ENCODE measurements at places on chromosomes 16 and 17.
A peak's percentile ranks its signal among the peaks of the same experiment; 100 is the strongest.

DNA sequence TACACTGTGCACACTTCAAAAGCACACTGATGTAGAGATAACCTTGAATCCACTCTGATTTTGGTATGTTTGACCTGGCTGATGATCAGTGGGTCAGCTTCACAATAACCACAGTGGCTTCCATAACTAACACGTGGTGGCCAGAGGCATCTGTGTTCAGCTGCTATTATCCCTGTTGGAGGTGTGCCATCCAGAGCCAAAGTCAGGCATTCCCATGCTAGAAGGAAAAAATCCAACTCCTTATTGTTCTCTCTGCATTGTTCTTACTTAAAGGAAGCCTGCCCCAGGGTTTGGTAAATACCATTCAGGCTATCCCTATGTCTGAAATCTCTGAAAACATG, 127.3 kb upstream of the MON1B start:
- no peaks in the 10 kb centered on the region for H3K36me3 ChIP-seq
- H3K4me1 ChIP-seq = no peaks in the 10 kb centered on the region

DNA sequence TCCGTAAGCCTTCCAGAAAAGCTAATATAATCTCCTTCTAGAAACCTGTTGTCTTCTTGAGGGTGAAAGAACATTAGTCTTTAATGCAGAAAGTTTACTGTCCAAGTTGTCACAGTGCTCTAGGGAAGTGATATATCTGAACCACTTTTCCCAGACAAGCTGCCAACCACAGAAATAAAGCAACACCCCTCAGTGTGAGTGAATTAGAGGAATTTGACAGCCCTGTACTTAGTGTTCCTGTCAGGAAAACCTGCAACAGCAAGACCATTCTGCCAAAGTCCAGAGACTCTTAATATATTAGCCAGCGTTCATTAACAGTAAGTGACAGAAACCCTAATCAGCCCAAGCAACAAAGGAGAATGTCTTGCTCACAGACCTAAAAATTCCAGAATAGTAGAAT, 137.7 kb downstream of the KATNIP start:
- DNase-seq = no peak
- H3K27ac ChIP-seq = no peak overlapping the region
- no peaks in the 10 kb centered on the region for H3K36me3 ChIP-seq
- no peaks in the 10 kb centered on the region for H3K27me3 ChIP-seq

DNA sequence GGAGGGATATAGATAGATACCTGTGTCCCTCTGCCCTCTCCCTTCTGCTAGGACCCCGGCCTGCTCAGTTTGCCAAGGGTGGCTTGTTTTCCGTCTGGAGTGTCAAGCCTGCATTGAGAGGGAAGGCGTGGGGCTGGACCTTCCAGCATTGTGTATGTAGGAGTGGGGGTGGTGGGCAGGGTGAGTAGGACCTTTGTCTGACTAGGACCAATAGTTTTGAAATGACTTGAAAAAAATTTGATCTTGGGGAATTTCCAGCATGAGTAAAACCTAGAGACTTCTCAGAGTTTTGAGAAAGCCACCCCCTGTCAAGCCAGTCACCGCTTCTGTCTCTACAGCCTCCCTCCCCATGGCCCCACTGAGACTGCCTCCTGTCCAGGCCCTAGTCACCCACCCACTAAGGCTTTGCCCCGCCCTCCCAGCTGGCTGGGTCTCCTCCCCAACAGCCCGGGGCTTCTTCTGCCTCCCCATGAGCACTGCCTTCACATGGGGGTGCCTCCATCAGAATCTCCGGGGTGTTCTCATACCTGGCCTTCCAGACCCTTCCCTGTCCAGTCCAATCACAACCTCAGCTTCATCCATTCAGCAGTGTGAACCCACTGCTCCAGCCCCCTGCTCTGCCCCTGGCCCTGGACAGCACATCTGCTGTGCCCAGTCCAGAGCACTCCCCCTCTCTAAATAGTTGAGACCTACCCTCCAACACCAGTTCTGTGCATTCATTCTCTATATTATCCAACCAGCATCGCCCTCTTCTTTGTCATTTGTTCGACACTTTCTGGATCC, 207.0 kb downstream of the MSI2 start:
- DNase-seq = no peak
- H3K36me3 ChIP-seq = no peaks in the 10 kb centered on the region
- H3K27me3 ChIP-seq = no peaks in the 10 kb centered on the region
- H3K4me1 ChIP-seq = peaks cover 40% of the 10 kb centered on the region
- H3K4me3 ChIP-seq = no peak overlapping the region

GRCh38 chr16:24852281-24852721, 6.5 kb downstream of the SLC5A11 start:
- DNase-seq = no peak
- H3K27ac ChIP-seq = no peak overlapping the region
- H3K36me3 ChIP-seq = no peaks in the 10 kb centered on the region
- no peaks in the 10 kb centered on the region for H3K4me1 ChIP-seq
- H3K4me3 ChIP-seq = no peak overlapping the region

- H3K27me3 ChIP-seq = no peaks in the 10 kb centered on the region
- no peak overlapping the region for H3K4me3 ChIP-seq
- no peak for DNase-seq
- H3K27ac ChIP-seq = no peak overlapping the region
Measured at GRCh38 chr16:11181899-11182279, 74.1 kb downstream of the SOCS1 start.

DNA sequence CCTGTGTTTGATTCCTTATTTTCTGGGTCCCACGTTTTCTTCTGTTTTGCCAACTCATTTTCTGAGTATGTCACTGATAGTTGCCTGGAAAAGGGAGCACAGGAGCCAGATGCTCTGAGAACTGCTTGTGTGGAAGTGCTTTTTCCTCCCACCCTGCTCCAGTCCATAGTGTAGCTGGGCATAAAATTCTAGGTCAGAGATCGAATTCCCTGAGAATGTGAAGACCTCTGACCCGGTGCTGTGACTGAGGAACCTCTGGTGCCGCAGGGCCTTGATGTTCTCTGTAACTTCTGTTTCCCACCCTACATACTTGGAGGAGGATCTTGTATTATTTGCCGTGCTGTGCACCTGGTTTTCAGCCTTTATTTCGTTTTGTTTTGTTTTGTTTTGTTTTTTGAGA, 19.5 kb upstream of the CAPN15 start:
- H3K27me3 ChIP-seq = no peaks in the 10 kb centered on the region
- no peak overlapping the region for H3K4me3 ChIP-seq
- no peak overlapping the region for H3K27ac ChIP-seq
- DNase-seq = no peak

- no peak for DNase-seq
- H3K4me3 ChIP-seq = no peak overlapping the region
- no peaks in the 10 kb centered on the region for H3K36me3 ChIP-seq
- H3K27ac ChIP-seq = no peak overlapping the region
- H3K27me3 ChIP-seq = no peaks in the 10 kb centered on the region
Measured at GRCh38 chr17:42408061-42408460, 15.0 kb downstream of the CAVIN1 start.

GRCh38 chr17:43907425-43907981, at the start of gene MPP2:
Gene MPP2 (minus strand): TSS chr17:43907536. CDS start chr17:43904460, 3,076 bp downstream.
- no peaks in the 10 kb centered on the region for H3K36me3 ChIP-seq
- peak within 1 kb of the TSS; percentile 65 for H3K4me3 ChIP-seq
- peak within 1 kb of the TSS; percentile 58 for H3K27ac ChIP-seq
- DNase-seq = peak; percentile 67
- peaks cover 25% of the 10 kb centered on the region for H3K4me1 ChIP-seq
- H3K27me3 ChIP-seq = peaks cover 12% of the 10 kb centered on the region

DNA sequence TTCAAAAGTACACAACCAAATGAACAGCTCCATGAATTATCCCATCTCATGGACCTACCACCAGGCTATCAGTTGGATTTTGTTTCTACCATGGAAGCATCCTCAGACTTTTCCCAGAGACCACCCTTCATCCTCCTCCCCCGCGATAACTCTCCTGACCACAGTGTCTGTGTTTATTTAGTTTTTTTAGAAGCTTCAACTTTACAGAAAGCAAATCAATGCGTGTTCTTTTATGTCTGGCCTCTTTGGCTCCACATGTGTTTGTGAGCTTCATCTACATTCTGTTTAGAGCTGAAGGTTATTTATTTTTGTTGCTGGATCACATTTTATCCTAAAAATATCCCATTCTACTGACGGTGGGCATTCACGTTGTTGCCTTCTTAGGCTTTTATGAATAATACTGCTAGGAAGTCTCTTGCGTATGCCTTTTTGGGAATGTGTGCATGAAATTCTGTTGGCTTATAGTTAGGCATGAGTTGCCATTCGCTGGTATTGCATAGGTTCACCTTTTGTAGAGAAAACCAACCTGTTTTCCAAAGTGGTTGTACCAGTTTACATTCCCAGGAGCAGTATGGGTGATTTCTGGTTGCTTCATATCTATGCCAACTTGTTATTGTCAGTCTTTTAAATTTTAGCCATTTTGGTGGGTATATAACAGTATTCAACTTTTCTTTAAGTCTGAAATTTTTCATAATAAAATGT, 83.0 kb downstream of the CMIP start:
- H3K4me1 ChIP-seq = peaks cover 46% of the 10 kb centered on the region
- DNase-seq = no peak
- no peaks in the 10 kb centered on the region for H3K27me3 ChIP-seq
- H3K27ac ChIP-seq = no peak overlapping the region
- no peak overlapping the region for H3K4me3 ChIP-seq
- H3K36me3 ChIP-seq = no peaks in the 10 kb centered on the region

- H3K4me3 ChIP-seq = no peak overlapping the region
- no peaks in the 10 kb centered on the region for H3K27me3 ChIP-seq
- no peaks in the 10 kb centered on the region for H3K36me3 ChIP-seq
- H3K4me1 ChIP-seq = peaks cover 17% of the 10 kb centered on the region
- peak; percentile 55 for DNase-seq
Measured at GRCh38 chr17:63419949-63420867, 25.9 kb downstream of the CYB561 start.

- H3K27me3 ChIP-seq = no peaks in the 10 kb centered on the region
- no peak overlapping the region for H3K27ac ChIP-seq
- H3K36me3 ChIP-seq = no peaks in the 10 kb centered on the region
- H3K4me3 ChIP-seq = no peak overlapping the region
Measured at GRCh38 chr17:73984941-73985340, 218.5 kb upstream of the RPL38 start.

- H3K27ac ChIP-seq = no peak overlapping the region
- no peaks in the 10 kb centered on the region for H3K4me1 ChIP-seq
- H3K27me3 ChIP-seq = no peaks in the 10 kb centered on the region
- DNase-seq = no peak
Measured at GRCh38 chr16:23369416-23369815, 67.3 kb downstream of the SCNN1B start.

GRCh38 chr17:62388856-62389255, 8.5 kb downstream of the EFCAB3 start:
- H3K36me3 ChIP-seq = no peaks in the 10 kb centered on the region
- no peaks in the 10 kb centered on the region for H3K4me1 ChIP-seq
- H3K27ac ChIP-seq = no peak overlapping the region
- no peak overlapping the region for H3K4me3 ChIP-seq
- DNase-seq = no peak

GRCh38 chr17:82599674-82600661, 48.3 kb downstream of the WDR45B start:
- no peak overlapping the region for H3K4me3 ChIP-seq
- H3K27me3 ChIP-seq = no peaks in the 10 kb centered on the region
- peaks cover 27% of the 10 kb centered on the region for H3K36me3 ChIP-seq
- H3K4me1 ChIP-seq = peaks cover 5% of the 10 kb centered on the region
- no peak for DNase-seq

DNA sequence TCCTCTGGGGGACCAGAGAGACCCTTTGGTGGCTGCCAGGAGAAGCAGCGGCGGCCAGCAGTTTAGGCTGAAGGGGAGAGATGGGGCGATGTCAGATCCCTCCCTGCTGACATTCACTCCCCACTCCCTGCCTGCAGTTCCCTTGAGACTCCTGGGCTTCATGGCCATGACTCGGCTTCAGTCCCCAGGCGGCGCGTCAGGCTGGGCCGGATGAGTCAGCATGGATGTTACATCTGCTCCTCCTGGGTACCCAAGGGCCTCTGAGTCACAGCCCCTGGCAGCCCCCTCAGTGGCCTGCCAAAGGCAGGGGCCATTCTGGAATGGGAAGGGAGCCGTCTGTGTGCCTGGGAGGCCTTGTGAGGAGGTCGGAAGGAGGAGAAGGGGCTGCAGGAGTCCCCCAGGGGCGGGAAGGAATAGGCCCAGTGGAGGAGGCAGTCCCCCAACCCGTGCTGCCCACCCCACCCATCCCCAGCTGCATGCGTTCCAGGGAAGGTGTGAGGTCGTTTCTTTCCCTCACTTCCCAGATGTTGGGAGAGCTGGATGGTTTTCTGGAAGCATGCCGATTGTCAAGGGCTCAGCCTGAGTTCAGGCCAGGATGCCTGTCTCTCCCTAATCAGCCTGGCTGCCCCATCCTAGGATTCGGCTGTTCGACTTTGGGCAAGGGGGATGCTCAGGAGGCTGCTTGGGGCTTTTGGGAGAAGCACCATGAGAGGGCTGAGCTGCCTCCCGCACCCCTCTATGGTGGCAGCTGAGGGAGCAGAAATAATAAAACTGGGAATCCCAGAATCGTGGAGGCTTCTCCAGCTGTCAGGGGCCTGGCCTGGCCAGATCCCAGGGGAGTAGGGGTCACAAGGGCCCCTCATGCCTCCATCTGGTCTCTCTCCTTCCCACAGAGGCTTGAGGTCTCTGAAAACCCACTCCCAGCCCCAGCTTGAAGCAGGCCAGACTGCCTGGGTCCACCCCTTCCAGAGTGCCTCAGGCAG, 9.7 kb downstream of the RHBDL3 start:
- H3K27ac ChIP-seq = no peak overlapping the region
- no peaks in the 10 kb centered on the region for H3K36me3 ChIP-seq
- H3K27me3 ChIP-seq = peaks cover 2% of the 10 kb centered on the region
- no peak for DNase-seq
- H3K4me3 ChIP-seq = no peak overlapping the region
- H3K4me1 ChIP-seq = no peaks in the 10 kb centered on the region

- no peaks in the 10 kb centered on the region for H3K36me3 ChIP-seq
- H3K4me1 ChIP-seq = peaks cover 23% of the 10 kb centered on the region
- H3K27me3 ChIP-seq = no peaks in the 10 kb centered on the region
- H3K27ac ChIP-seq = no peak overlapping the region
Measured at GRCh38 chr16:28935346-28935745, 3.6 kb downstream of the CD19 start.

DNA sequence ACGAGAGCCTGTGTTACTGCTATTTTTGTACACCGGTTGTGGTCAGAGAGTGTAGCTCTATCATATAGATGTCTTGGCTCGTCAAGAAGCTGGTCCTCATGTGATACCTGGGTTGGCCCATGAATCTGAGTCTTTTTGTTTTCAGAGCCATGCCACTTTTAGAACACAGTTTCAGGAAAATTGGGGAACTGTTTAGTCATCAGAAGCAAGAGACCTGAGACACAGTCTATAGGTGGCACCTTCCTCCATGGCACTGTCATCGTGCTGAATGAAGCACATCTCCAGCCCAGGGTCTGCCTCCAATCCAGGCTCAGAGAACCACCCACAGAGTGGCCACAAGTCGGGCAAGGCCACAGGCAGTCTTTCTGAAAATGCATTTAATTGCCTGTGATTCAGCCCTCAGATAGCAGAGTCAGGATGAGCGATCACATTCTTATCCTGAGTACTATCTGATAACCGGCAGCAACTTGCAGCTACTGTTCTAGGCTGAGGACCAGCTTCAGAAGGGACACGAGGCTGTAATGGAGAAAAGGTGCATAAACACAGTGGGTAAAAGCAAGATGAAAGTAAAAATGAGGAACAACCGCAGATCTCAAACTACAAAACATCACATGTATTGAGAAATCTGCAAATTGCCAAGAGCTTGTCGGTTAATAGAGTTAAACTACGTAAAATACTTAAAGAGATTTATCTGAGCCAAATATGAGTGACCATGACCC, 14.2 kb upstream of the HAPSTR1 start:
- H3K4me3 ChIP-seq = no peak overlapping the region
- H3K36me3 ChIP-seq = no peaks in the 10 kb centered on the region
- H3K4me1 ChIP-seq = peaks cover 7% of the 10 kb centered on the region
- H3K27ac ChIP-seq = no peak overlapping the region

GRCh38 chr16:4361033-4361943, 10.2 kb upstream of the PAM16 start:
- no peaks in the 10 kb centered on the region for H3K27me3 ChIP-seq
- DNase-seq = no peak
- no peak overlapping the region for H3K27ac ChIP-seq
- H3K36me3 ChIP-seq = peaks cover 63% of the 10 kb centered on the region
